ENCODE measurements at places on chromosomes 5 and 9.

- DNase-seq, result no peak
Measured at GRCh38 chr5:139068494-139069151, 129.5 kb downstream of the SIL1 start.

GRCh38 chr5:101080462-101081240, 177.6 kb upstream of the ST8SIA4 start:
- no peak for DNase-seq

DNA sequence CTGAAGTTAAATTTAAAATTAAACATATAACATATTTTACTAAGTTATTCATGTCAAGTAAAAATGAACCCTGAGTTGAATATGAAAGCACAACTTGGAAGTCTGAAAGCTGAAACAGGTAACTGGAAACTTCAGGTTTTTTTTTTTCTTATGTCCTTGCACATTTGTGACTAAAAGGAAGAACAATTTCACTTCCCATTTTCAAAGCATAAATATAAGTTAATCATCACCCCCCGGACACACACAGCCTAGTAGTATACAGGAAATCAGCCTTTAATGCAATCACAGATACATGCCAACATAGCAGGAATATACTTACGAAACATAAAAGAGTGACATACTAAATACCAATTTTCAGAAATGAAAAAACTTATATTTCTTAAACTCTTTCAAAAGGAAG, 225.9 kb downstream of the RFX3 start:
- no peak for DNase-seq

DNA sequence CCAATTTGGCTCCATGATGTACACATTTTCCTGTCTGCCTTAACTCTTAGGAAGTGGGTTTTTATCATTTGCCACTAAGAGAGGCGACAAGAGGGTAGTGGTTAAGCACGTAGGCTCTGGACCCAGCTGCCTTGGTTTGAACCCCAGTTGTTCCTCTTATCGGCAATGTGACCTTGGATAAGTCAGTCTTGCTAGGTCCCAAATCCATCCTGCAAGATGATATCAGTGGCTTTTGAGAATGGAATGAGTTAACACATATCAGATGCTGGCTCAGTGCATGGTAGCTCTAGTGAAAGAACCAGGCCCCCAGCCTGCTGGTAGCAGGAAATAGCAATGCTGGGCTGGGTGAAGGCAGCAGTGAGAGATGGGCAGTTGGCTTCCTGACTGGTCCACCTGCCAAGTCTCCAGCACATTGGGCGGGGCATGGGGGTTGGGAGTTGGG, 72.5 kb downstream of the STK10 start:
- peak; percentile 33 for DNase-seq

- DNase-seq, result no peak
Measured at GRCh38 chr5:6003040-6003825, 375.1 kb downstream of the MED10 start.

- no peak for DNase-seq
Measured at GRCh38 chr9:113221800-113222481, 597 bp downstream of the SLC31A1 start.

DNA sequence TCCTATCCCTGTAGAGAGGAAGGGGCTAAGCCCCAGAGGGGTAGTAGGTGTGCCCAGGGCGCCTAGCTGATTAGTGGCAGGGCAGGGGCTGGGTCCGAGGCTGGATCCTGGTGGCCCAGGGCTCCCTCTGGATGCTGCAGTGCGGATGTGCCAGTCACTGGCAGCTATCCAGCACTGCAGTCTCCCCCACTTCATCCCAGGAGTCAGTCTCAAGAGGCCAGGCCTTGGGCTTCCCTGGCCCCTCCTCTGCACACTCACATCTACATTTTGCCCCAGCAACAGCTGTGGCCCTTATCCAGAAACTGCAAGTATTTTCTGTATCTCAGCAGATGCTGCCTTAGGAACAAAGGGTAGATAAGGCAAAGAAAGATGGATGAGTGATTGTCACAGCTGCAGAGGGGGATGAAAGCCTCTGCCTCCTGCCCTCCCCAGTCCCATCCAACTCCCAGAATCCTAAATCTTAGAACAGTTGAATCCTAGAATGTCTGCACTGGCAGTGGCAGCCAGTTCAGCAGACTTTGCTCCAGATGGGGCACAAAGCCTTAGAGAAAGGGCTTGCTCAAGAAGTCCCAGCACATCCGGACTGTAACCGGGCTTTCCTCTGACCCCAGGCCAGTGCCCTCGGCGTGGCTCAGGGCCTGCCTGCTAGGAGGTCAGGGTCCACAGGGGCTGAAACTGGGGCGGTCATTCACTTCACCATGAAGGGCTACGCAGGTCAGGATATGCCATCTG, 1.6 kb downstream of the ANXA6 start:
- no peak for DNase-seq

- no peak for DNase-seq
Measured at GRCh38 chr5:159133041-159133741, 33.5 kb upstream of the EBF1 start.

DNA sequence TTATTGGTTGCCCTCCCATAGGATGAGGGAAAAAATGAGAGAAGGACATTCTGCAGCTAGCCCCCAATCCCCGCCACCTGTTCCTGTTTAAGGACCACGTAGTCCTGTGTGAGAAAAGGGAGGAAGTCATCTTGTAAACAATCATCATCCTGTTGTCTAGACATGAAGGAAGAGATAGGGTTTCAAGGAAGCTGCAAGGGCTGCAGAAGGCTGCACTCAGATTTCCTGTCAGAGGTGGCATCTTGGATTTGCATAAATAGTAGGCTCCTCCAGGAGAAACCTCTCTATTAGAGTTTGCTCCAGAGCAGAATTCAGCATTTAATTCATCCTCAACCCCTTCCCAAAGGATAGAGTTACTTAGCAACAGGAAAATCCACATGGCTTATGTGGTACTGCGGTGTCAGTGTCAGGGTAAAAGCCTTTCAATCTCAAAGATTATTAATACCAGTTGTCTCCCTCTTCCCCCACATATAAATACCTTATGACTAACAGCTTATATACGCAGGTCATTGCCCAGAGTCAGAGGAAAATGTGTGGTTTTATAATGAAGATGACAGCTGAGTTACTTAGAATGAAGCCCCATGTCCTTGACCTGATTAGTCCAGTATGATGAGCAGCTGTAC, 4.6 kb upstream of the DNAJC18 start:
- DNase-seq, result no peak

GRCh38 chr5:116448450-116448849, 126.2 kb downstream of the SEMA6A start:
- DNase-seq, result no peak

DNA sequence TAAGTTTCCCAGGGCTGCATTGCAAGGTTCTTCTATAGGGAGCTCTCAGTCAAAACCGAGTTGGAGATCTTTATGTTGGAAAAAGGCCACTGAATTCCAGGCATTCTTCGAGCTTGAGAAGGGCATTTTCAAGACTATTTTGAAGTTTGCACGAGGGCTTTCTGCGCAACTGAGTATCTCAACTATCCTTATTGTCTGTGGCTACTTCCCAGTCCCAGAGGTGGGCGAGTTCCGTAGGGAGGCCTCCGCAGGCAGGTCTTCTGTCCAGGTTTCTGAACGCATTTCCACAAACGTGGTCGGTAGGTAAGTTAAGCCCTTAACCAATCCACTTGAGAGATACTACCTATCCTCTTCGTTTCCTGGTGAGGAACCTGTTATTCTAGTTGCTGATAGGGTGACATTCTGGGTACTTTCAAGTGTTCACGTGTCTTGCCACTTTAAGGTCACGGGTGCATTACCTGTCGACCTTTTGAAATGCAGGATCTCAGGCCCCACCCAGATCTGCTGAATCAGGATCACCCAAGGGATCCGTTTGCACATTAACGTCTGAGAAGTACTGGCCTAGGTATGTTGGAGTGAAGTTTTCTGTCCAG, 51.4 kb upstream of the TJP2 start:
- DNase-seq, result no peak

GRCh38 chr9:136056546-136057235, 38.4 kb downstream of the NACC2 start:
- no peak for DNase-seq

- no peak for DNase-seq
Measured at GRCh38 chr5:159398936-159399335, 68.6 kb upstream of the IL12B start.

- no peak for DNase-seq
Measured at GRCh38 chr5:117690612-117691011, 1116.0 kb upstream of the SEMA6A start.

GRCh38 chr5:135206862-135207261, 172.8 kb upstream of the PITX1 start:
- DNase-seq, result no peak

GRCh38 chr5:165227515-165227914, 1722.1 kb downstream of the MAT2B start:
- DNase-seq, result no peak

GRCh38 chr9:126055381-126055985, 271.1 kb upstream of the MVB12B start:
- no peak for DNase-seq

DNA sequence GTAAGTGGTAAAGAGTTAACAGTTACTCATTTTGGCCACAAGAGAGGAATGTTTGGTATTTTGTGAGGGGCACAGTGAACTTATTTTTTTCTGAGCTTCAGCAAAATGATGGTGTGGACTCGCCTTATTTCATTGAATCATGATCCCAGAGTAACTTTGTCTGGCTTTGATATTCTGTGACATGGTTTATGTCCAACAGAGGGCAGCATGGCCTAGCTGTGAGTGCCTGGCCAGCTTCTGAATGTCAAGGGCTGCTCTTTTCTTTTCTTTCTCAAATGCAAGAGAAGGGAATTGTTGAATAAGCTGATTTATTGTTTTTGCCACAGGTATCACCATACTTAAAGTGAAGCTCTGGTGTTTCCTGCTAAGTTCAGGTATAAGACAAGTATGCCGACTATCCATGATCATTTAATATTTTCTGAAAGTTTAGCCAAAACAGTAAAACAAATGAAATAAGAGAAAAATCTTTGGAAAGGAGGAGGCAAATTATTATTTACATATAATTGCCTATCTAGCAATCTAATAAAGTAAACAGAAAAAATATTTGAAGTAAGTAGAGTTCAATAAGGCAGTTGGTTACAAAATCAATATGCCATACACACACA, 31.7 kb downstream of the MRPL22 start:
- DNase-seq, result no peak

DNA sequence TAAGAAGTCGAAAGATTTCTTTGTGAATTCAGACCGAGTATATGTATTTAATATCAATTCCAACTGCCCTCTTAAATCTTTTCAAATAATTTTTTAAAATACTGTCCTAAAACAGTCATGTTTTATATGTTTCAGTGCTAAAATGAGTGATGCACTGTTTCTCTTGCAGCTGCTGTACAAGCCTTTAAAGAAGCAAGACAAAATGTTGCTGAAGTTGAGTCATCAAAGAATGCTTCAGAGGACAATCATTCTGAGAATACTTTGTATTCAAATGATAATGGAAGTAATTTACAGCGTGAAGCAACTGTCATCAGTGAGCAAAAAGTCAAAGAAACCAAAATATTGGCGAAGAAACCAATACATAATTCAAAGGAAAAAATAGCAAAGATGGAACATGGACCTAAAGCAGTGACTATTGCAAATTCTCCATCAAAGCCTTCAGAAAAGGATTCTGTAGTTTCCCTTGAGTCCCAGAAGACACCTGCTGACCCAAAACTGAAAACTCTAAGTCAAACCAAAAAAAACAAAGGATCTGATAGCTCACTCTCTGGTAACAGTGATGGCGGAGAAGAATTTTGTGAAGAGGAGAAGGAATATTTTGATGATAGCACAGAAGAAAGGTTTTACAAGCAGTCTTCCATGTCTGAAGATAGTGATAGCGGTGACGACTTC, 58.0 kb downstream of the LOX start:
- DNase-seq, result no peak

DNA sequence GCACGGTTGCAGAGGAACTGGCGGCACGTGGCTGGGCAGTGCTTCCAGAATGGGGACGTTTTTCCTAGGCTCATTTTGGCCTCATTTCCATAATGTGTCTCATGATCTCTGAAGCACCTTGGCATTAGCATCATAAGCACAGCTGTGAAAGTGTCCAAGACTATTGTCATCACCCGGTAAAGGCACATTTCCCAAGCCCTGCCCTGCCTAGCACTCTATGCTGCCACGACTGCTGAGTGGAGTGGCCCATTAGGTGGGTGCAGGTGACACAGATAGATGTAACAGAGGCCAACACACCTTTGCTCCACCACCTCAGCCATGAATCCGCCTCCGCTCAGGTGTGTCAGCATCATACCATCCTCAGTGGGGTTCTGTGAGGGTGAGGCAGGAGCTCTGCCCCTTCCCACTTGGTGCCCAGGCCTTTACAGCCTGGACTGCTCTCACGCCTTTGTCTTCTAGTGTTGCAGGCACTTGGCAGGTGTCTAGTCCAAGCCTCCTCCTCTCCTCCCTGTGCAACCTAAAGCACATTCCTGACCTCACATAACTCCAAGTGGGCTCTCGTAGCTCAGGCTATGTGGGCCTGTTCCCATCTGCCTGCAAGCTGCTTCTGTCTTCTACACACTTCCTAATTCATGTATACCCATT, 213.0 kb downstream of the FSTL4 start:
- no peak for DNase-seq

- DNase-seq, result no peak
Measured at GRCh38 chr5:171449426-171449825, 30.0 kb downstream of the FGF18 start.

DNA sequence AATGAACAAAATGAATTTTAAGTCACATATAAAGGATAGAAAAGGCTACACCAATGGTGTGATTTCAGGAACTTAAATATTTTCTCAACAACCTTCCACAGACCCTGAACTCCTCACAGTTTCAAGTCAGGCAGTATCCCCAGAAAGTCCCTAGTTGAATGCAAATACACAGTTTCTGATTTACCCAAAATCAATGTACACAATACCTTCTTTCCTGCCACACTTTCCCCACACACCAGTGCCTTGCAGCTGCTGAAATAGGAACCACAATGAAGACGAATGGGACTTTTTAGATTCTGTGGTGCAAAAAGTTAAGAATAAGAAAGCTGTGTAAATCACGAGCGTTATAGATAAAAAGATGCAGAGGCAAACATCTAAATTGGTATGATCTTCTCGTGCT, 552.4 kb upstream of the MEF2C start:
- no peak for DNase-seq

DNA sequence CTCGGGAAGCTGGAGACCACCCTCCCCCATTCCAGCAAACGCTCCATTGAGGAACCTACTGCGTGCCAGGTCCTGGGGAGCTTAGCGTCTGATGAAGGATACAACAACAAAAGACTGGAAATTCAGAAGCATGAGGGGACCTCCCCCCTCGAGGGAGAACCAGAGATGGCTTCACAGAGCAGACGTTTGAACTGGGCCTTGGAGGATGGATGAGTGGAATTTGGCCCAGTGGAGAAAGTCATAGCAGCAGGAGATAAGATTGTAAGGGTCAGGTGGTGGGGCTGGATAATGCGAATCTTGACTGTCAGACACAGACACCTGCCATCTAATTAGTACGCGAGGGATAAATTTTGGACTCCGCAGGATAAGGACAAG, 1.2 kb upstream of the SLC25A51 start:
- DNase-seq, result no peak

All from CD8-positive, alpha-beta T cell (primary cell).